Foreskin fibroblast (primary cell): ENCODE measurements at places on chromosomes 6 and 20.

DNA sequence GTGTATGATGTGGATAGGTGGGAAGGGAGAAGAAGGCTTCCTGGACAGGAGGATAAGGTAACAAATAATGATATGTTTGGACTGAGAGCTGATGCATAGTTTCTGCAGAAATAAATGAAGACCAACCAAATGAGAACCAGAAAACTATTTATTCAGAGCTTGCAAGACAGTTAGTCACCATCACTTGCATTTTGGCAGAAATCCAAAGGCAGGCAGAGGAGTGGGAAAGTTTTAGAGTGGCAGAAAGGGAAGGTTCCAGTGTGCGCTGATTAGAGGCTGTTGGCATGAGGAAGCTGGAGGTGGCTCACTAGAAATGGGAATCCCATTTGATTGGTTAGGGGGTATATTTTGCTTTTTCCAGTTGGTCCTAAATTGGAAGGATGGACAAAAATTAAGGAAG is 13.0 kb upstream of the F13A1 start:
- DNase-seq = peak; percentile 17

GRCh38 chr20:53623134-53623453 is 29.5 kb upstream of the ZNF217 start:
- no peak for DNase-seq

GRCh38 chr20:24131281-24131680 is 142.7 kb upstream of the GGTLC1 start:
- no peak for DNase-seq

DNA sequence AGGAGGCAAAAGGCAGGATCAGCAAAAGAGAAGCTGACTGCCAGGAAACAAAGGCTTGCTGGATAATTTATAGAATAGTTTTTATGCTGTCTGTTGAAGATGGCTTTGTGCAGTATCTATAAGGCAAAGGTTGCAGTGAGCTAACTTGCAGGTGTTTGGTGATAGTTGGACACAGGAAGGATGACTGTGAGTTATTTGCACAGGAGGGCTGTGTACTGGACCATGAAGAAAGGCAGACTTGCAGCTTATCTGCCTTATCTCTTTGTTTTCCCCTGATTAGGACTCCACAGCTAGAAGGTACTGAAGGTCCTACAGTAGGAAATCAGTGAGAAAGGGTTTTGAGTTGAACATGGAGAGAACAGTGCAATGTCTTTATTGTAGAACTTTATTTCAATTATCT is 2.1 kb downstream of the BTN1A1 start:
- DNase-seq = no peak

DNA sequence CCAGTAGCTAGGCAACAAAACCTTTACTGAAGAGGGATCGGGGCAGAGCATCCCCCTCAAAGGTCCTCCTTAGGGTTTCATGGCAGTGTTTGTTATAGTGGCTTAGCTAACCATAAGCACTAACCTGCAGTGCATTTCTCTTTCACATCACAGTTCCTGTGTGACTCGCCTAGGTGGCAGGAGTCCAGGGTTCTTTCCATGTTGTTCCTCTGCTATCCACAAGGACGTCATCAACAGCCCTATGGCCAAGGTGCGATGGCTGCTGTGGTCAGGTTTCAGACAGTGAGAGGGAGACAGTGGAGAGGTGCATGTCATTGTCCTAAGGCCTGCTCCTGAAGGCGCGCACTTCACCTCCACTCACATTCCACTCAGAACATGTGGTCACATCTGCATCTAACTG is 38.8 kb upstream of the FOXA2 start:
- no peak for DNase-seq

DNA sequence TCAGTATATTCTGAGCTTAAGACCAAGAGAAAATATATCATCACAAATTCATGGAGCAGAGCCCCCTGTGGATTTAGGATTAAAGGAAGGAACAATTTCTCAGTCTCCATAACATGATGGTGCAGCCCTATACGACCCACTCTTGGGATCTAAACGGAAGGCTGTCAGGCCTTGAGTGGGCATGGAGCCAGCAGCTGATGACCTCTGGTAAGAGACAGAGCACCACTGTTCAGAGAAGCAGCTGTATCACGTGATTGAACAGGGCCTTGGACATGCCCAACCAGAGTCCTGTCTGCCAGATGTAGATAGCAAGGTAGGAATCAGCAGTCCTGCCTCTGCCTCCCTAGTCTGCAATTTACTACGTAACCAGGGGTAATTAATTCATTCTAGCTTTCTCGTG is 259.4 kb upstream of the POU3F2 start:
- no peak for DNase-seq

DNA sequence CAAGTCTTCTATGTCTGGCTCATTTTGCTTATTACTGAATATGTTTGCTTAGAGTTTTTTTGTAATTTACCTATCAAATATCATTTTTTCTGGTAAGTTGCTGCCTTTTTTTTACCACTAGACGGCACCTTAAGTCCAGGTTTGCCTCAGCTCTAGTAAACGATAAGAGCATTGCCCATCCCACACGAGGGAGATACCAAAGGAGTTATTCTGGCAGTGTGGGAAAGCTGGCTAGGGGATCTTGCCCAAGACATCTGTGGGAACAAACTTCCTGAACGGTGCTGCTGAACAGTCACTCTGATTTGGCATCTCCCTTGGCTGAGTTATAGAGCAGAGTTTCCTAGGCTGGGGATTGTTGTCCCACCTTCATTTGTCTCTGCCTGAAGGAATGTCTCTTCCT is 306.4 kb downstream of the COL12A1 start:
- DNase-seq = peak; percentile 61

- DNase-seq = peak; percentile 54
Observed at GRCh38 chr20:6636209-6637159, 131.0 kb upstream of the BMP2 start.

DNA sequence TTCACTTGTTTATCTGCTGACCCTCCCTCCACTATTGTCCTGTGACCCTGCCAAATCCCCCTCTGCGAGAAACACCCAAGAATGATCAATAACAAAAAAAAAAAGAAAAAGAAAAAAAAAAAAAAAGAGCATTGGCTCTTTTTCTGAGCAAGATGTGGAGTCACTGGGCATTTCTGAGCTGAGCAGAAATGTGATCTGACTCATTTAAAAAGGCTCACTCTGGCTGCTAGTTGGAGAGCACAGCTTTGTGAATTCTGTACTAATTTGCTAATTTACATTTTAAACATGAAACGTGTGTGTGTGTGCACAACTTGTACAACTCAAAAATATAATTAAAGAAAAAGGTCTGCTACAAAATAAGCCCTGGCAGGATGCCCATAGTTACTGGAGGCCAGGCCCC is 20.2 kb downstream of the SCML4 start:
- no peak for DNase-seq
